ENCODE measurements at places on chromosomes 4 and X. TPM values are rescaled to one million over a fixed set of nuclear protein-coding genes. Genes with fewer than 3 reads are reported as not detected.

- no peak for DNase-seq
Observed at GRCh38 chr4:119725688-119726330, 97.2 kb upstream of the PDE5A start.

DNA sequence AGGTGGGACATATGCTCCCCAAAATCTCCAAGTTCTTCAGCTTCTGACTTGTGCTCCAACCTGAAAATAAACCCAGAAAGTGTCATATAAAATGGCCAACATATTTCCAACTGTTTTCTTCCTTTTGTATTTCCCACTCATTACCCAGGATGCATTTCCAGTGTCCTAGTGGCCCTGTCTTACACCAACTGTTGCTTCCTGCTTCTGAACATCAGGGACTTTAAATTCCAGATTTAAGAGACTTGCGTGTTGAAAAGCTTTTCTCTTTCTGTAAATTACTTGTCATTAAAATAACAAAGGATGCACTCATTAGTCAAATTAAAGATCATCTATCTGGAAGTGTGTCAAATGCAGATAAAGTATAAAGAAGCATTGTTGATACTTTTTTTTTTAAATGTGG, 19.9 kb downstream of the MID1 start:
- no peak for DNase-seq

Gene SULT1E1
- total RNA-seq, result 15.3 TPM

DNA sequence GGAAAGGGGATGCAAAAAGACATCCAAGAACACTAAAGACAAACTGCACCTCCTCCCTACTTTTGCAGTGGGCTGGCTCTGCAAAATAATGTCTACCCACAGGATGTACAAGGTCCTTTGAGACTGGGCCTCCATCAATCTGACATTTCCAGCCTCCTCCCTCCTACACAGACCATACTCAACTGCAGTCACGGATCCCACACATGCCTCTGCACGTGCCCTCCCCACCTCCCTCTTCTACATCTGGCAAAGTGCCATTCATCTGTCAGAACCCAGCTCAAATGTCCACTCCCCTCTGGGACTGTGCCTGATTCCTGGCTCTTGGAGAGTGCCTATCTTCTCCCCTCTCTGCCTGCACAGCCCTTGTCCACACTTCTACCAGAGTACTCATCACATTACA, 50.3 kb downstream of the CHRDL1 start:
- DNase-seq, result no peak

- no peak for DNase-seq
Observed at GRCh38 chrX:13396924-13397323, 77.1 kb upstream of the ATXN3L start.

Gene ANAPC4
- 48.4 TPM for total RNA-seq

DNA sequence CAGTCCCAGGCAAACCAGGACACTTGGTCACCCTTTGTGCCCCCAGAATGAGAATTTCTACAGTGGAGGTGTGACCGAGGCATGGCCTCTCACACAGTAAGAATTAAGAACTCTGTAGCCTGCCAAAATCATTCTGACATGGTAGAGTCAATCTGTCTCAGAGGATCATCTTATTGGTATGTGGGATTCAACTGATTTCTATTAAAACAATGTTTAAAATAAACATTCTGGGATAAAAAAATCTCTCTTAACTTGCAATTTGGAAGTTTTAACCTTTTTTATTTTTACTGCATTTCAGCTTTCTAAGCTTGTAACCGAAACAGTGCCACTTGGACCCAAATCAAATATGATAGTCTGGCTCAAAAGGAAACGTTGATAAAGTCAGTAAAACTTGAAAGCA, 165.4 kb upstream of the LDB2 start:
- no peak for DNase-seq

Gene LDB2
- 0.82 TPM for total RNA-seq
